ENCODE measurements at places on chromosomes 2 and 18.

DNA sequence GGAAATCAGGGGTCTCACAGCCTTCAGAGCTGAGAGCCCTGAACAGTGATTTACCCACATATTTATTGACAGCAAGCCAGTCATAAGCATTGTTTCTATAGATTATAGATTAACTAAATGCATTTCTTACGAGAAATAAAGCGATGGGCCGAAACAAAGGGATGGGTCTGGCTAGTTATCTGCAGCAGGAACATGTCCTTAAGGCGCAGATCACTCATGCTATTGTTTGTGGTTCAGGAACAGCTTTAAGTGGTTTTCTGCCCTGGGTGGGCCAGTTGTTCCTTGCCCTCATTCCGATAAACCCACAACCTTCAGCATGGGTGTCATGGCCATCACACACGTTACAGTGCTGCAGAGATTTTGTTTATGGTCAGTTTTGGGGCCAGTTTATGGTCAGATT, 36.4 kb downstream of the TANC1 start:
- DNase-seq, result no peak

DNA sequence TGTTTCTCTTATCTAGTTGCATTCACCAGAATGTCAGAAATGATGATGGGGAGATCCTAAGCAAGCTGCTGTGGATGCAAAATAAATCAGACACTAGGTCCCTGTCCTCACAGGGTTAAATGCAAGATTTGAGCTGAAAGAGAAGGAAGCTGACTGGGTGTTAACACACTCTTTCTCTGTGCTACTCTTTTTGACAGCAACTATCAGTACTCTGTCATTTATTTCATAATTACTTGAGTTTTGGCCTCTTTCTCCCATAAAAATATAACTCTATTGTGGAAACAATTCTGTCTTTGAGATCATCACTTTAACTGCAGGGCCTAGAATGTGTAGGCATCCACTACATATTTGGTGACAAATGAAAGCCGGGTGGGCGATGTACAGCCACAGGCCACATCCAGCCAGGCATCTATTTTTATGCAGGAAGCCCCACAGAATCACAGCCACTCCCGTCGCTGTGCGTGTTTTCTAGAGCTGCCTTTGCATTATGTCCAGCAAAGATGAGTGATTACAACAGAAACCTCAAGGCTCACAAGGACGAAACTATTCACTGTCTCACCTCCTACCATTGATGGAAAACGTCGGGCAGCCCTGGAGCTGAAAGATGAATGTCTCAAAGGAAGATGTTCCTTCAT, 849.0 kb downstream of the RNF144A start:
- no peak for DNase-seq

GRCh38 chr2:132929786-132930185, 259.8 kb upstream of the LYPD1 start:
- DNase-seq, result no peak

GRCh38 chr2:60867848-60868247, 13.5 kb upstream of the REL start:
- peak; percentile 65 for DNase-seq

- DNase-seq, result no peak
Observed at GRCh38 chr2:620004-620403, 57.2 kb downstream of the TMEM18 start.
